CD4-positive, alpha-beta memory T cell (primary cell): ENCODE measurements at places on chromosomes 1 and 21.

GRCh38 chr21:41625428-41625827, 117.5 kb upstream of the TMPRSS2 start:
- DNase-seq: no peak

- DNase-seq: no peak
These were observed 98.8 kb downstream of the MTR start for GRCh38 chr1:236893626-236894545.

DNA sequence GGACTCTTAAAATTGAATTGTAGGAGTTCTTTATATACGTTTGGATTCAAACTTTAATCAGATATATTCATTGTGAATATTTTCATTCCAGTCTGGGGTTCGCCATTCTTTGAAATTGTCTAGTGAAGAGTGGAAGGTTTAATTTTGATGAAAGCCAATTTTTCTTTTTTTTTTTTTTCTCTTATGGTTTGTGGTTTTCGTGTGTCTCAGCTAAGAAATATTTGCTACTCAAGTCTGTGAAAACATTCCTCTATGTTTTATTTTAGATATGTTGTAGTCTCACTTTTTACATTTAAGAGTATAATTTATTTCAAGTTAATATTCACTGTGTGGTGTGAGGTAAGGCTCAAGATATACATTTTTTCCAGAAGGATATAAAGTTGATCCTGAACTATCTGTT, 220.5 kb downstream of the KCNT2 start:
- DNase-seq: no peak

- peak; percentile 22 for DNase-seq
These were observed 819 bp downstream of the PYHIN1 start for GRCh38 chr1:158932171-158932570.
